ENCODE measurements at places on chromosomes 1 and 21.
A peak's percentile ranks its signal among the peaks of the same experiment; 100 is the strongest.

- DNase-seq, result no peak
These were observed 14.9 kb upstream of the CD247 start for GRCh38 chr1:167532964-167533824.

GRCh38 chr1:19209439-19209989, 552 bp downstream of the UBR4 start:
- DNase-seq, result no peak

- DNase-seq, result no peak
These were observed 65.9 kb downstream of the GRIK1 start for GRCh38 chr21:29873908-29874307.

DNA sequence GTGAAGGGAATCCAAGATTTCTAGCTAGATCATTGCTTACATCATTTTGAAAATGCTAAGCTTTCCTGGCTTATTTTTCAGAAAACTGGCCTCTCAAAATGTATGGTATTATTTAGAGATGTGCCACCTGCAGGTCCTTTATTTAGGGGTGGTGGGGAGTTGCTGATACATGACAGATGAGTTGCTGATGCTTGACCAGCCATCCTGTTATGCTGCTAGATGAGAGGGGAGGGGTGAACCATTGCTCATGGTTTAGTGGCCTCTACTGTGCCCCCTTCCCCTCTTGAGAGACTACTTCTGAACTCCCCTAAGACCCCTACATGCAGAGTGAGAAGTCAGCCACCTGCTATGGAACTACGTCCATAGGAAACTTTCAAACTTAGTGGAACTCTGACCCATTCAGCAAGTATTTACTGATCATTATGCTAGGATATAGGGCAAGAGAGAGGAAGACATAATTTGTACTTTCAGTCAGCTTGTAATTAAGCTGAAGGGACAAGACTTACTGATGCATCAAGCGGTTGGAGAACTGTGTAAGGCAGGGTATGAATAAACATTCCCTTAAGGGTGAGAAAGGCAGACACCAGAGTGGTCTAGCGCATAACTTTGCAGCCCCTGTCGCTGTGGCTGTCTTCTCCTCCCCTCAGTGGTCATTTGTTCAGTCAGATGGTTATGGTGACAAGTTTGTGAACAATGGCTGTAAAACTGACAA, 34.6 kb downstream of the SLAMF6 start:
- no peak for DNase-seq

DNA sequence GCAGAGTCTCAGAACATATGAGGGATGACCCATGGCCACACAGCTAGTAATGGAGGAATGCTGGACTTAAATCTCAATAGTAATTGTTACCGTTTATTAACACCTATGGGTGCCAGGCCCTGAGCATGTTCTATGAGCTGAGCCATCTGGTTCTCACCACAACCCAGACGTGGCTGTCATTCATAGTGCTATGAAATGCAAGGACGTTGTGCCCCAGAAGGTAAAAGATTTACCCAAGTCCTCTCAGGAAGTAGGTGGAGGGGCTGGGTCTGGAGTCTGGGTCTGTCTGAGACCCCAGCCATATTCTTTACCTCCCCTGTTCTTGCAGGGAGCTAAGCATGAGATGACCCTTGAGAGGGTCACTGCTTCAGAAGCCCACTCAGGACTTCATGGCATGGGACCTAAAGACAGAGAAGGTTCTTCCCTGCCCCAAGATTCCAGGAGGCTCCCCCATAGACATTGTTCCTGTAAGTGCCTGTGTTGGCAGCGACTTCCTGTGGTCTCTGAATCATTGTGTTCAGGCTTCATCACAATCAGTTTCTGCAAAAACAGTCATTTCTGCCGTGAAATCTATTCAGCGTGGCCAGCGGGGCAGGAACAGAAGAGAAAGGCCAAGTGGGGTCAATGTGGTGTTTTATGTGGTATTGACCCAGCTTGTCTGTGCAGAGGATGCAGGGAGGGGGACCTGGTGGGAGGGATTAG, 475.4 kb downstream of the PTPRU start:
- no peak for DNase-seq

GRCh38 chr1:244046907-244047611, 4.0 kb upstream of the ZBTB18 start:
- DNase-seq, result peak; percentile 22

Data from NCI-H1092 treated with DMSO at 0.1 percent for 48 hours (cell line).